ENCODE measurements at places on chromosomes 13 and 19.
A peak's percentile ranks its signal among the peaks of the same experiment; 100 is the strongest.

- DNase-seq = no peak
Observed at GRCh38 chr13:30308548-30308947, 1.2 kb upstream of the KATNAL1 start.

DNA sequence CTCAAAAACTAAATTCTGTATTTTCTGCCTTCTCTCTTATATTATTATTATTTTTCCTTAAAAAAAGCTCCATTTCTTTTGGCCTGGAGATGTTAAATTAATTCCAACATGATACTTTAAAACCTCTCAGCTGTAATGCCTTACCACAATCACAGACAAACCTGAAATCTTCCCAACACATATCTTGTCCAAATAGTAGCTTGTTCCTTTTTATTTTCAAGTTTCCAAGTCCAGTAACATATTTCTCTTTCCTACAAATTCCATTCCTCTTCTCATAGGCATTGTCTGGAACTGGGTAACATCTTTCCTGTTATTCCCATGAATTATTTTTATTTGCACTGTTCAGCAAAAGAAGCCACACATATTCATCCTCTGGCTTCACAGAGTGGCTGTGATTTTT is 137.0 kb downstream of the SLITRK6 start:
- no peak for DNase-seq

DNA sequence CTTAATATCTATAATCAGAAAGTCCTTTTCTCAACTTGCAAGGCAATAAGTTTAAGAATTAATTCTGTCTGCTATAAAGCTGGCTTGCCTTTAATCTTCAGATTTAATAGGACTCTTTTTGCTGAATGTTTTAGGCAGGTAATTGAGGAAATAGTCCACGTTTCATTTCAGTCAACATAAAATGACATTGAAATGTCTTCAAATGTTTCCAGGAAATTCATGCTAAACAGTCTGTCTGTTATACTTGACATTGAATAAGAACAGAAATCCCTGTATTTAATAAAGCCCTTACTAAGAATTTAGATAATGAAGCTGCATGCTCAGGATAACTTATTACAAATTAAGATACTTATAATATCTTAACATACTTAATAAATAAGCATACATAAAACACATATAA is 84.2 kb downstream of the PCDH9 start:
- DNase-seq = no peak

- DNase-seq = no peak
Observed at GRCh38 chr19:51600940-51601580, 29.1 kb downstream of the SIGLEC5 start.

GRCh38 chr13:50518781-50519201 is 324.7 kb downstream of the DLEU7 start:
- DNase-seq = no peak

GRCh38 chr19:47492571-47493377 is 8.8 kb upstream of the KPTN start:
- no peak for DNase-seq

GRCh38 chr19:4829001-4829712 is 2.4 kb downstream of the TICAM1 start:
- DNase-seq = no peak

GRCh38 chr19:5838353-5839064 is 993 bp downstream of the FUT6 start:
- DNase-seq = no peak

DNA sequence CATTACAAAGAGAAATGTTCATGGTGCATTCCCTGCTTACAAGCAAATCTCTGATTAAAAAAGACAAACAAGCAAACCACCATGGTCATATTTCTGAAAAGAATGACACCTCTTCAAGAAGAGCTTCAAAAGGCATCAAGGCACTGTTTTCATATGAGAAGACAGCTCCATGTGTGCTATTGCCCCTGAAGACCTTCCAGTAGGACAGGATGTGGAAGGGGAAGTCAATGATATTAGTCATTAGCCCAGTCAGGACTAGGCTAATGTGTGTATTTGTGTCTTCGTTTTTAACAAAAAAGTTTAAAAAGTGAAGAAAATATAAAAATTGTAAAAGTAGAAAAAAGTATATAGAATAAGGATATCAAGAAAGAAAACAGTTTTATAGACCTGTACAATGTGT is 534.7 kb upstream of the ARGLU1 start:
- DNase-seq = no peak

GRCh38 chr19:16585808-16586476 is 13.7 kb upstream of the SLC35E1 start:
- DNase-seq = peak; percentile 38

DNA sequence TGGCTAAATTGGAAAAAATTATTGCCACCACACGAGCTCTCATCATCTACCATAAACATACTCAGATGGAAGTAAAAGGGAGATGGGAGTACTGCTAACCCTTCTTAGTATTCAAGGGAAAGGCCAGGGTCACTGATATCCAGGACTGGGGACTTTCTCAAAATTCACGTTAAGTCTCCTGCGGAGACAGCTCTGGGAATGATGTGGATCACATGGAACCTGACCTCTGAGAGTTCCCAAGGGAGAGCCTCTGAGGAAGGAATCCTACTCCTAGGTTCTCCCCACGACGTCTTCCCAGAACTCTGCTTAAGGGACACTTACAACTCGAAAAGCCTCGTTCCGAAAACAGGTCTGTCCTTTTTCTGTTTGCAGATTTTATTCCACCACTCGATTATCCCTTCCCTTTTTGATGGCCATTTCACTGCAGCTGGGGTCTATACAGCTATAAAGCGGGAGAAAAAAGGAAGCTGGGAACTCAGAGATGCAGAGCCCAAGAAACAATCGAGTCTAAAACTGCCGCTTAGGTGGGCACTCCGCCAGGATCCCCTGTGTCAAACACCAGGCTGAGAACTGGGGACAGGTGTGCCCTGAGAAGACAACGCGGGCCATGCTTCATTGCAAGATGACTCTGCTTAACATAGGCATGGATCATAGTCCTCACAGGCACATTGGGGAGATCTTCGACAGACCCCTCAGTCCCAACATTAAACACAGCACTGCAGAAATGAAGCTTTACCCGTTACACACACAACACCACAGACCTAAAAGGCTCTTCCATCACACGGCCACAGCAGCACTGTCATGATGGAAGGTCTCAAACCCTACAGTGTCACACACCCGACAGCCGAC is 823 bp upstream of the ZNF567 start:
- no peak for DNase-seq

- DNase-seq = no peak
Observed at GRCh38 chr19:46841458-46842083, 9.1 kb downstream of the AP2S1 start.

- DNase-seq = no peak
Observed at GRCh38 chr13:31485651-31486051, 253.7 kb upstream of the RXFP2 start.

GRCh38 chr19:15238639-15239155 is 6.4 kb upstream of the EPHX3 start:
- no peak for DNase-seq

- DNase-seq = no peak
Observed at GRCh38 chr13:57824121-57824520, 192.6 kb downstream of the PCDH17 start.

DNA sequence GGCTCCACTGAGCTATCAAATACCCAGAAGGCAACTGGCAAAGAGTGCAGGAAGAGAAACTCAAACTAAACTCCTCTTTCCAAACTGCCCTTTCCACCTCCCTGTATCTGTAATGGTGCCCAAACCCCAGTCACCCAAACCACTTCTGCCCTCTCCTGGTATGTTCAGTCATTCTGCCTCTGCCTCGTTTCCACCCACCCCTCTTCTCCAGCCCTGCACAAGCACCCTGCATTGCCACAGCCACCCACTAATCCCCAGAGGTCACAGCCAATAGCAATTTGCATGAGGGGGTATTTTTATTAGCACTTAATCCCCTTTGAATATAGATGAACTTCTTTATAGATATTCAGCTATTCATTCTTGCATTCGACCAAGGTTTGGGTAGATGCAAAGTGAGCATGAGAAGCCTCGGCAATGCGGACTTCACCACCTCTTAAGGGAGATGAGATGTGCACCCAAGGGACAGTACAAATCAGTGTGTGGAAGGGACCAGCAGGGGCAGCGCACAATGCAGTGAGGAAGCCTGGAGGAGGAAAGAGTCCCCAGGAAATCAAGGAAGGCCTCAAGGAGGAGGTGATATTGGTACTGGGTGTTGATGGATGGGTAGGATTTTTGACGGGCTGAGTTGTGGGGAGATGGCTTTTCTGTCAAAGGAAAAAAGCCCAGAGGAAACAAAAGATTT is 12.4 kb downstream of the TMEM272 start:
- DNase-seq = no peak

DNA sequence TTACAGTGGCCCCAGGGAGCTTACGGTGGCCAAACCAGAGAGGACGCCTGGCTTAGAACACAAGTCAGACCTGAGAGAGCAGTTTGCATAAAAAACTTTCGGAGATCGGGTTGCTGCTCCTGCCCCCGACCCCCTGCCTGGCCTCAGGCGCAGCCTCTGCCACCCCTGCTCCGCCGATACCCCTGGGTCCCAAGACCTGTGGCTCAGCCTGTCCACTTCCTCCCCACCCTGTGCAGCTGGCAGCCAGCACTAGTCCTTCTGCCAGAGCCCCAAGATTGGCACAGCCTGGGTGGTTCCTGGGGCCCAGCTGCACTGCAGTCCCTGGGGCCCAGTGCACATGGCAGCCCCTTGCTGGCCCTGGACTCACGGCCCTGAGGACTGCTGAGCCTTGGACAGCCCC is 56.2 kb upstream of the SOX1 start:
- DNase-seq = no peak

DNA sequence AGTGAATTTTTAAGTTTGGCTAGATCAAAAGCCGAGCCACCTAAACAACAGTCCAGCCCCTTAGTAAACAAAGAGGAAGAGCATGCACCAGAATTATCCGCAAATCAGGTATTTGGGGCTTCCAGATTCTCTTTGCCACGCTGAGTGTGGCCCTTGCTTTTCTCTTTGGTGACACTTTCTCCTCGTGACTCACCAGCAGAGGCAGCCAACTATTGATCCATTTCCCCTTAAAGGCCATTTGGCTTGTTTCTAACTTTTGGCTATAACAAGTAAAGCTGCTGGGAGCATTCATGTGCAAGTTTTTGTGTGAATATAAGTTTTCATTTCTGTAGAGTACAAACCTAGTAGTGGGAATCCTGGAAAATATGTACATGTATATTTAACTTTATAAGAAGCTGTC is 17.6 kb upstream of the WDR88 start:
- no peak for DNase-seq

DNA sequence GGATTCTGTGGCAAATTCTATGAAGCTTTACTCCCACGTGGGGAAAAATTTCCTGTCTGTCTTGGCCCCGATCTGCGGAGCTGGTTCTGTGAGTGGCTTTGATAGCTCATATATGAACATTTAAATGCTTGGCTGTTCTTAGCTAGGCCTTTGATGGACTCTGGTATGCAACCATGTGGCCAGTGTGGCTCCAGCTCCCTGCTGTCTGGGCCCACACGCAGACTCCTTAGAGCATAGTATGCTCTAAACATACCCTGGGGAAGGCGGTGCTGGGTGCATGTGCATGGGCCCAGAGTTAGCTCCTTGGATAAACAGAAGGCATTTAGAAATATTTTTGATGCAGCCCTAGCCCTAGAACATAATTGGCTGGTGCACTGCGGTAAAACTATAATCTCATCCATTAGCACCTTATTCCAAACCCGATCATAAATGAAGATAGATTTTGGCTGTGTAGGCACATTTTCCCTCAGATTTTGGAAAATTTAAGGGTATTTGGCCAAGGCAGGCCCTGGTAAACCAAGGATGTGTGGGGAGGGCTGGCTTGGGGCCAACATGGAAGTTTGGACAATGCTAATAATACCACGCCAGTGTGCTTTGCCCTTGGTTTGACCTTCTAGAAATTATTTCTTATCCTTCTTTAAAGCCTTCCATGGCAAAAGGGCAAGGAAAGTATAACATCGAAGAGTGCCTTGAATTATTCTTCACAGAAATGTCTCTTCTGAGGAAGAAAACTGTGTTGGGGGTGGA is 153.5 kb downstream of the LMO7 start:
- no peak for DNase-seq

- DNase-seq = no peak
Observed at GRCh38 chr13:36211567-36211966, 2.8 kb downstream of the SOHLH2 start.

- DNase-seq = no peak
Observed at GRCh38 chr19:2446381-2446780, 10.4 kb downstream of the LMNB2 start.

DNA sequence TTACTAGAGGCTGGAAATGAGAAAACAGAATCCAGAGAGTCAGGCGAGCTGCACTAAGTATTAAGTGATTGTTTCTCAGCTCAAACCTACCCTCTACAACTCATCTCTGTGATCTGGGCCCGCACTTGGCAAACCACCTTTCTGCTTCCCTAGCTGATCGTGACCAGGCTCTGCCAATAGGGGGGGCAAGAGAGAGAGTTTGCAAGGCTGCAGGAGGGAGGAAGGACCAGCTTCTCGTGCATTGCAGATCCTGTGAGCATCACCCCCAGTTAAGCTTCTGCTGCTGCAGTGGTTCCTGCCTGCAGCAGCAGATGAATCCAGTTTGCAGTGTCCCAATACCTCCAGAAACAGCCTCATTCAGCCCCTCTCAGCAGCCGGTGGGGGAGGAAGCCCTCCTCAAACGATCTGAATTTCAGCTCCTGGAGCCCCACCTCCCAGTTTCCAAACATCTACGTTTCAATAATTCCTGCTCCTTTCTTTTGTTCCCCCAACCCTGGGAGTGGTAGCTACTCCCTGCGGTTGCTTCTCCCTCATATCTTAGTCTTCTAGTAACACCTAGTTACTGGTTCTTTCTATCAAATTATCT is 20.0 kb downstream of the XRCC1 start:
- DNase-seq = peak; percentile 57

- no peak for DNase-seq
Observed at GRCh38 chr19:44731081-44731480, 17.4 kb upstream of the BCL3 start.

DNA sequence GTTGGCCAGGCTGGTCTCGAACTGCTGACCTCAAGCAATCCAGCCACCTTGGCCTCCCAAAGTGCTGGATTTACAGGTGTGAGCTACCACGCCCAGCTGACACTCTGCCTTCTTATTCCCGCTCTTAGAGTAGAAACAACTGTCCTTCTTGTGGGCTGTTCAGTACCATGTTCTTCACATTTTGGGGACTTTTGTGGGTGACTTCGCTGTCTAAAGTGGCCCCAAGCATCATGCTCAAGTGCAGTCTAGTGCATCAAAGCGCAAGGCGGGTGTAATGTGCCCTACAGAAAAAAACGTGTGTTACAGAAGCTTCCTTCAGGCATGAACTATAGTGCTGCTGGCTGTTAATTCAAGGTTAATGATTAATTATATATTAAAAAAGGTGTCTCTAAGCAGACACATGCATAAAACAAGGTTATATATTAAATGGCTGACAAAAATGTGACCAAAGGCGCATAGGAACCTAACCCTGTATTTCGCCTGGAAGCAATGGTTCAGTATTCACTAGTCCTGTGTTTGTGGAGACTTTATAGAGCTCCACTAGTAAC is 38.3 kb downstream of the ABCC4 start:
- DNase-seq = no peak

- DNase-seq = no peak
Observed at GRCh38 chr13:113973218-113974164, at the start of gene C13orf46. C13orf46 (minus strand) TSS chr13:113974076; CDS start chr13:113973997, 79 bp downstream.

Measured in stimulated activated CD4-positive, alpha-beta T cell treated with anti-CD3 and anti-CD28 coated beads, Interleukin-15, amount 100 ng/mL, for 48 hours (primary cell).